Suppressor macrophage treated with lipopolysaccharide for 4 hours (primary cell): ENCODE measurements at places on chromosomes 12 and 14.

GRCh38 chr14:59190372-59190771 is 1.9 kb downstream of the DAAM1 start:
- DNase-seq: no peak

- DNase-seq: no peak
These were observed 85.9 kb upstream of the CCDC91 start for GRCh38 chr12:28104316-28104715.

- no peak for DNase-seq
These were observed 197.0 kb downstream of the SLC41A2 start for GRCh38 chr12:104761091-104761490.

DNA sequence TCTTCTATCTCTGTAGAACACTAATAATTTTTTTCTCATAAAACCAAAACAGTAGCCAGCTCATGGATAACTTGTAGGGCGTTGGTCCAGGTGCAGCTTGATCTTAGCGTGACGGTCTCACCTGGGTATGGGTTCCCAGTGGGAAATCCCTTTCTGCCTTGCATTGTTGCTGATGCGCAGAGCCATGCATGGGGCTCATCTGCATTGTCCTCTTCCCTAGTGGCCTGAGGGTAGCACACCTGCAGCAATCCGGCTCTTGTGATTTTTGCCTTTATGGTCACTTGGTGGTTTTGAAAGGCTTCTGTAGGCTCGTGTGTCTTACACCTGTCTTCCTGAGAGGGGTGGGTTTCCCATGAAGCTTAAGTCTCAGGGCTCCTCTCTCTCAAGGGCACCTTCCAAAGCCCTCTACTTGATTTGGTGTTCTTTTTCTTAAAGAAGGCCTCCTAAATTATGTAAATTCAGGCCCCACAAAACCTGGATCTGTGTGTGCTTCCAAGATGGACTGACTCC is 130.6 kb downstream of the PRKCH start:
- DNase-seq: no peak

- DNase-seq: peak; percentile 96
These were observed 13.0 kb upstream of the RIOX1 start for GRCh38 chr14:73477618-73478266.

- DNase-seq: no peak
These were observed 34.6 kb downstream of the XRCC3 start for GRCh38 chr14:103680491-103681231.

DNA sequence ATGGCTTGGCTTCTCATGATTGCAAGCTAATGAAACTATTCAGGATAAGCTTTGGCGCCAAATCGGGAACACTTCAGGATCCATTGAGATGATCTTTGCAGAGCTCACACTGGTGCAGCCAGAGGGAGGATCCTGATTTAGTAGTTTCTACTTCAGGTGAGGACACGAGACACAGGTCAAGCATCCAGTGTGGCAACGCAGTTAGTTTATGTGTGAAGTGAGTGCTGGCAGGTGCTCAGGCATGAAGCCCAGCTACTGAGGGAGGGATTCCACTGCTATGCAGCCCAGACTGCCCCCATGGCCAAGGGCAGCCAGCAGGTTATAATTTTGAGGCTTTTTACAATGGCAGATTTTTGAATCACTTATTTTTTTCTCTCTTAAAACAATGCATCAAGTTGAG is 113.5 kb upstream of the PCED1B start:
- no peak for DNase-seq

- peak; percentile 41 for DNase-seq
These were observed 3.4 kb upstream of the GLRX5 start for GRCh38 chr14:95531473-95531872.

GRCh38 chr12:25852792-25853191 is 105.7 kb upstream of the RASSF8 start:
- DNase-seq: no peak

DNA sequence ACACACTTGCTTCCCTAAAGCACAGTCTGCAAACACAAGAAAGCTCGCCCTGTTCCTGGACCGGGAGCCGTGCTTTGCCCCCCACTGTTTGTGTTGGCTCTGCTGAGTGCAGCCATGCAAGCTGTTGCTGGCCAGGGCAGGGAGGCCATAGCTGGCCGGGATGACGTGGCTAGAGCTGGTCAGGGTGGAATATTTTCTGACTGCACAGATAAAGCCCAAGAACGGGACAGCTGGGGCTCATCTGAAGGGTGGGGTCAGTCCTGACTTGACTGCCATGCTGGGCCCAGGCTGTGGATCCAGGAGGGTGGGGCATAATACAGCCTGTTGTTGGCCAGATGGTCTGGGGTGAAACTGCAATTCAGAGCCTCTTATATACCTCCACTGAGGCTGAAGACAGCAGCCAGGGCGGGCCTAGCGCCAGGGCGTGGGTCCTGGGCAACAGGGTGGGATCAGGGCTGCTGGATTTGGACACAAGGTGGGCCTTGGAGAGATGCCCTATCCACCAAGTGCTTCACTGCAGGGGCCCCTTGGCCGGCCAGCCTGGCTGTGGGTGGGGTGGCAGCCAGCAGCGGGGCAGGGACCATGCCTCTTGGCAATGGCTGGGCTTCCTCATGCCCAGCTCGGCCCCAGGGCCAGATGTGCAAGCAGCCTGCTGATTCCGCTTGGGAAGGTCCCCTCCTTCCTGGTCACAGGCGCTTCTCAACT is 14.8 kb downstream of the KMT5A start:
- no peak for DNase-seq

GRCh38 chr12:87117526-87117925 is 861.3 kb upstream of the MGAT4C start:
- no peak for DNase-seq

- DNase-seq: peak; percentile 39
These were observed 645 bp downstream of the KITLG start for GRCh38 chr12:88579601-88580050.

- DNase-seq: no peak
These were observed 19.0 kb downstream of the KCTD10 start for GRCh38 chr12:109458086-109458485.

- peak; percentile 100 for DNase-seq
These were observed at the start of the genes ATP6V1D and EIF2S1 for GRCh38 chr14:67359775-67360469. ATP6V1D (minus strand) TSS chr14:67359804; CDS start chr14:67359698, 106 bp downstream. EIF2S1 (plus strand) TSS chr14:67360328; CDS start chr14:67364768, 4,440 bp downstream.

- DNase-seq: peak; percentile 65
These were observed 4.2 kb downstream of the SH2B3 start for GRCh38 chr12:111409780-111410430.

- no peak for DNase-seq
These were observed 35.1 kb downstream of the PELI2 start for GRCh38 chr14:56153267-56153666.
